NCI-H226 (cell line): ENCODE measurements at places on chromosomes 5 and 9.

- DNase-seq, result no peak
These were observed 254.4 kb upstream of the CDH10 start for GRCh38 chr5:24899180-24899579.

DNA sequence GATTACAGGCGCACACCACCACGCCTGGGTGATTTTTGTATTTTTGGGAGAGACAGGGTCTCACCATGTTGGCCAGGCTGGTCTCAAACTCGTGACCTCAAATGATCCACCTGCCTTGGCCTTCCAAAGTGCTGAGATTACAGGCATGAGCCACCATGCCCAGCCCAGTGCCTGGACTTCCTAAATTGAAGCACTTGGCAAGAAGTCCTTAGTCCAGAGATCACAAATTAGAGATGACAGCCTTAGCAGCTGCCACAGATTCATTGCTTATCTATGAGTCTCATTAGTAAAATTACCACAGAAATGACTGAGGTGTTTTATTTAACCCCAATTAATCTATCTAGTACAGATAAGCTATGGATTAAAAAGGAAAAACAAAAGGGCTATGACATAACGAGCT lies 19.2 kb downstream of the EFCAB9 start:
- no peak for DNase-seq

- no peak for DNase-seq
These were observed 2.3 kb downstream of the WHRN start for GRCh38 chr9:114503009-114503408.

DNA sequence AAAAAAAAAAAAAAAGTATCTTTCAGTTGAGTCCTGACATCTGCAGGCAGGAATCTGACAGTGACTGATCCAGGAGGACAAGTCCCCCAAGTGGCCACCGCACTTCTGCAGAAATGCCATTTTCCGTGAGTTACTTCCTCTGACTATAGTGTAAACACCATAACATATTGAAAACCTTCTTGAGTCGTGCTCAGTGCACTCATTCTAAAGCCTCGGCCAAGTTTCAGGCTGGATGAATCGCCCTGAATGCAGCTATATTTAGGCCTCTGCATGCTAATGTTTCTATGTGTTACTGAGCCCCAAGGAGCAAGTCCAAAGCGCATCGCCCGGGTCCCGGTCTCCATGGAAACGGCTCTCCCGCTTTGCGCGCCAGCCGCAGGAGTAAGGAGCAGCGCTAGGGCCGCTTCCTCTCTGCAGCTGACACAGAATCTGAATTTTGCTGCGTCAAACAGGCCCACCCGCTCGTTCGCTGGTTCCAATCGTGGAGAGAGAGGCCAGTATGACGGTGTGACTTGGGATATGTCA lies 335.4 kb downstream of the MSX2 start:
- no peak for DNase-seq

DNA sequence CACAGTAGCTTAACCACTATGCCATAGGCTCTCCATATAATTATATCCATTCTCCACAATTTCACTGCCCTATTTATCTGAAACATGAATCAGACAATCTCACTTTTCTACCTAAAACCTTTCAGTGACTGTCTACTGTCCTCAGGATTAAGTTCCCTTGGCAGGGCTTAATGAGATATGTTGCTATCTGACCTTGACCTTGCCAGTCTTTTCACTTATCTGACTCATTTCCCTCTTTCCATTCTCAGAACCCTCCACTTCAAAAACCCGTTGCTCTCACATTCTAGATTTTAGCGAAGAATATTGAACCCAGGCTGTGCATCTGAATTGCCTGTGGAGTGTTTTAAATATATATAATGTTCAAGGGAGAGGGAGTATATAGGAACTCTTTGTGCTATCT lies 452.1 kb upstream of the MPDZ start:
- no peak for DNase-seq
